ENCODE measurements at places on chromosomes 1 and 21.

GRCh38 chr1:116115476-116116439, 4.6 kb downstream of the MAB21L3 start:
- no peak for DNase-seq

DNA sequence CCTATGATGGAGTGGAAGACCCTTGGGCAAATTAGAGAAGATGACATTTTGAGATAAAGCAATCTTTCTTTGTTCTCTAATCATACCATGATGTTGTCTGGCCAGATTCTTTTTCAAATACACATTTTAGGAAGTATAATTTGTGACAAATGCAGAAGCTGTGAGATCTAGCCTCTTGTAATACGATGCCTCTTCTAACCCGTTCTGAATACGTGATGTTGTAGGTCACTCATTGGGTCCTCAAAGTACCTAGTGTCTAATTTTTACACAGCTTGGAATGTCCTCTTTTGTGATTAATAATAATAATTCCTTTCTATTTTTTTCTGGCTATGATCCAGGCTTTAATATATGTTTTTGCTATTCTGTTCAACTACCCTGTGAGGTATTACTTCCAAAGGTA, 502.7 kb downstream of the NUF2 start:
- no peak for DNase-seq

DNA sequence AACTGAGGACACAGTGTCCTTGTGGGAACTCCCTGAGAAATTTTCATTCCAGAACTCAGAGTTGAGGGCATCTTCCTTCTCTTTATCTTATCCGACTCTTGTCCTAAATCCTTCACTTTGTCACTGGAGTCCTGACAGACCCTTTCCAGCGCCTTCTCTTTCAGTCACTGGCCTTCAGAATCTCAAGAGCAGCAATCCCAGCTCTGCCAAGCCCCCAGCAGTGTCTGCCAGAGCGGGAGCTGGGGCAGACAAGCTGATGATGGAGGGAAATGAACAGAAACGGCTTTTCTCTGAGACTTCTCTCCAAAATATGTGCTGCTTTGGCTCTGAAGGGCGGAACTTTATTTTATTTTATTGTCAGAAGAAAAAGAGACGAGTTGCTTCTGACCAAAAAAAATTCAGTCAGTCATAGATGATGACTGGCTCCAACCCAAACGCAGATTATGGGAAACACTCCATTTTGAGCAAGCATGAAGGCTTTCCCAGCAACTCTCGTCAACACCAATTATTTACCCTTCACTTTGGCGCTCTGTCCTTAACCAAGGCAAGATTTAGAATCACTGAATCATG, 32.2 kb downstream of the MIS18A start:
- no peak for DNase-seq

- DNase-seq: no peak
Measured at GRCh38 chr21:27817902-27818623, 851.2 kb upstream of the ADAMTS5 start.

DNA sequence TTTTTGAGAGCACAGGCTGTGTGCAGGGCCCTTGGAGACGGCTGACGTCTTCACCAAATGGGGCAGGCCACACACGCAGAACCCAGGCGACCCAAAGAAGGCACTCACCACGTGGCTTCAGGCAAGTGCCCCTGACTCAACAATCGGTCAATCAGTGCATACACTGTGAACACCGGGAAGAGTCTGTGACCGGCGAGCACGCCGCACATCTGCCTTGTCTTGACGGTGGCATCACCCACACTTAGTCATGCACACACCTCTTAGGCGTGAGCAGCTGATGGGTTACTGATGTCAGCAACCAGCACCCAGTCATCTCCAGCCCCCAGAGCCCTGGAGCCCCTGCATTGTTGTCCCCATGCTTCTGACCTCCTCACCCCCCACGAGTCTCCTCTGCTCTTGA, 4.9 kb upstream of the LRRC3 start:
- DNase-seq: no peak

DNA sequence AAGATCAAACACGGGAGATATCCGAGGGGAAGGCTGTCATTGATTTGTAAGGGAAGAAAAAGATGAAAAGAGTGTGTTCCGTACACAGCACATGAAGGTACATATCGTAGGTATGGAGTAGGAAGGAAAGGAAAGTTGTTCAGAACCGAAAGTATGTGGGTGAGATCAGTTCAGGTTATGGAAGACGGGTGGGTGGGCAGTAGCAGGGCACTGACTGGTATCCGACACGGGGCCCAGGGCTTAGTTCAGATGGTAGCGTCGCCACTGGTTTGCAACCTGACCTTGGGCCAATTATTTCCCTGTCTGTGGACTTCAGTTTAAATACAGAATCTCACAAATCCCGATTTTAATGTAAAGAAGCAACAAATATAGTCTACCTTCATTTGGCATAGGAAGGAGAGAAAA, 27.8 kb upstream of the A3GALT2 start:
- no peak for DNase-seq

- no peak for DNase-seq
Measured at GRCh38 chr1:67648582-67649326, 36.2 kb upstream of the GADD45A start.

GRCh38 chr1:205985330-205986005, 17.7 kb downstream of the RAB7B start:
- no peak for DNase-seq

GRCh38 chr1:146029117-146029516, 7.6 kb upstream of the HJV start:
- DNase-seq: no peak

DNA sequence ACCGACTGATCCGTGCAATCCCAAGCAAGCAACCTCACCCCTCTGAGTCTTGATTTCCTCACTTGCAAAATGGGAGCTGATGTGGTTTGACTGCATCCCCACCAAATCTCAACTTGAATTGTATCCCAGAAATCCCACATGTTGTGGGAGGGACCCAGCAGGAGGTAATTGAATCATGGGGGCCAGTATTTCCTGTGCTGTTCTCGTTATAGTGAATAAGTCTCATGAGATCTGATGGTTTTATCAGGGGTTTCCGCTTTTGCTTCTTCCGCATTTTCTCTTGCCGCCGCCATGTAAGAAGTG, 58.4 kb downstream of the FHAD1 start:
- no peak for DNase-seq

GRCh38 chr1:101128211-101128727, 102.7 kb upstream of the DPH5 start:
- no peak for DNase-seq

GRCh38 chr21:29430030-29430429, 131.3 kb downstream of the BACH1 start:
- DNase-seq: no peak
